Glomerular endothelial cell (primary cell): ENCODE measurements at places on chromosomes 11 and 22.
A peak's percentile ranks its signal among the peaks of the same experiment; 100 is the strongest.

DNA sequence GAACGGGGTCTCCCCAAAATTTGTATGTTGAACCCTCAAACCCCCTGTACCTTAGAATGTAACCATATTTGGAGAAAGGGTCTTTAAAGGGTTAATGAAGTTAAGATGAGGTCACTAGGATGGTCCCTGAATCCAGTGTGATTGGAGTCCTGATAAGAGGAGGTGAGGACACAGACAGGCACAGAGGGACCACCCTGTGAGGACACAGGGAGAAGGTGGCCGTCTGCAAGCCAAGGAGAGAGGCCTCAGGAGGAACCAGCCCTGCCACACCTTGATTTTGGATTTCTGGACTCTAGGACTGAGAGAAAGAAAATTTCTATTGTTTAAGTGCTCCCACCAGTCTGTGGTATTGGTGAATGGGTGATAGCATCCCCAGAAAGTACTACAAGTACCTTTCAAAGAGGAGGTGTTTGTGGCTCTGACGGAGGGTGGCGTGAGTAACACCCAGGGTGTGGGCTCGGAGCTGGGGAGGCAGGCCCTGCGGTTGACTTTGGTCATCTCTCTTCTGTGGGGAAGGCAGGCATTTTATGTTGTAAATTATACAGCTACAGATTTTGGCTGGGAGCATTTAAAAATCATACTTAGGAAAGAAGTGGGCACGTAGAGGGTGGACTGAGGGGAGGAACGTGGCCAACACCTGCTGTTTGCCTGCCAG, 13.8 kb downstream of the MRGPRF start:
- no peak for DNase-seq

- DNase-seq = peak; percentile 14
Measured at GRCh38 chr11:88886796-88887195, 179.0 kb downstream of the GRM5 start.

DNA sequence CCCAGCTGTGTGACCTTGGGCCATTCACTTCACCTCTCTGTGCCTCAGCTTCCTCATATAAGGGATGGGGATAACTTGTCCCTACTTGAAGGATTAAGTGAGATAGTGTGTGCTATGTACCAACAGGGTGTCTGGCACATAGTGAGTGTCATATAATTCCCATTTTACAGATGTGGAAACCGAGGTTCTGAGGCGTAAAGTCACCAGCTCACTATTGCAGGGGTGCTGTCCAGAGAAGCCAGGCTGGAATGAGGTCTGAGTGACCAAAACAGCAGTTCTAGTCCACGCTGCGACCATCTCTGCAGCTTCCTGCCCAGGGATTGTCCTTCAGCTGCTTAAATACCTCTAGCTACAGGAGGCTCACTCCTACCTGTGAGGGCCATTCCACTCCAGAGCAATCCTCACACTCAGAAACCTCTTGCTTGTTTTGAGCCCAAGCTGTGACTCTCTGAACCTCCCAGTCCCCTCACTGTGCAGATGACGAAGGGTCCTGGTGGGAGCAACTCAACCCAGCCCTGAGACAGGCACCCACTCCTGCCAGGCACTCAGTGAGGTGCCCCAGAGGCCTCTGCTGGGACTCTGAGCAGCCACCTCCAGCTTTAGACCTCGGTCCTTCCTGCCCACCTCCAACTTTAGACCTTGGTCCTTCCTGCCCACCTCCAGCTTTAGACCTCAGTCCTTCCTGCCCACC, 5.8 kb downstream of the MB start:
- DNase-seq = no peak

DNA sequence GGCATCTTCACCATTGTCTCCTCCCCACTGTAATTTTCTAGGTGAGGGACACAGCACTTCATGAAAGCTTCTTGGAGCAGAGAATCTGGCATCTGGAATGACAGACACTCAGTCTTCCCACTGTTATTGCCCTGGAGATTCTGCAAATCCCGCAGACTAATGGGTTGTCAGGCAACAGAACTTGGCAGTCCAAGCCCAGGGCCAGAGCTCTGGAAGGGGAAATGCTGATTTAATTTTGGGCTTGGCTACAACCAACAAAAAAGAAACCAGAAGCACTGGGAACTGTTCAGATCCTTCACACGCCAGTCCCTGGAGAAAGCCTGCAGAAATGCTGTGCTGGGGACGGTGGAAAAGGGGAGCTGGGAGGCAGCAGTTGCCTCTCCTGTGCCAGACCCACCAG, 71.5 kb upstream of the BID start:
- DNase-seq = no peak

- no peak for DNase-seq
Measured at GRCh38 chr11:125315079-125315740, 150.7 kb downstream of the PKNOX2 start.

DNA sequence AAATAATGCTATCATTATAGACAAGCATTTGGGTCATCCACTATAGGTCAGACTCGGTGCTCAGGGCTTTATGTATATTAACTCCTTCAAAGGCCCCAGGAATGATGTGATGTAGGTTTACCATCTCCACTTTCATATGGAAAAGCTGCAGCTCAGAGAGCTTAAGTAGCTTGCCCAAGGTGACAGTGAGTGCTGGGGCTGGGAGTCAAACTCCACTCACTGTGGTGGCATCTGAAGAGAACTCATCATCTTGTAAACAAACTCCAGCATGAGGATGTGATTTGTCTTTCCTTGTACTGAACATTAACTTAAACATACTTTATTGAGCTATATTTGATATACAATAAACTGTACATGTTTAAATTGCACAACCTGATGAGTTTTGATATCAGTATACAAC, 25.4 kb downstream of the TENM4 start:
- no peak for DNase-seq

- no peak for DNase-seq
Measured at GRCh38 chr11:93784935-93785360, 866 bp downstream of the MED17 start.

DNA sequence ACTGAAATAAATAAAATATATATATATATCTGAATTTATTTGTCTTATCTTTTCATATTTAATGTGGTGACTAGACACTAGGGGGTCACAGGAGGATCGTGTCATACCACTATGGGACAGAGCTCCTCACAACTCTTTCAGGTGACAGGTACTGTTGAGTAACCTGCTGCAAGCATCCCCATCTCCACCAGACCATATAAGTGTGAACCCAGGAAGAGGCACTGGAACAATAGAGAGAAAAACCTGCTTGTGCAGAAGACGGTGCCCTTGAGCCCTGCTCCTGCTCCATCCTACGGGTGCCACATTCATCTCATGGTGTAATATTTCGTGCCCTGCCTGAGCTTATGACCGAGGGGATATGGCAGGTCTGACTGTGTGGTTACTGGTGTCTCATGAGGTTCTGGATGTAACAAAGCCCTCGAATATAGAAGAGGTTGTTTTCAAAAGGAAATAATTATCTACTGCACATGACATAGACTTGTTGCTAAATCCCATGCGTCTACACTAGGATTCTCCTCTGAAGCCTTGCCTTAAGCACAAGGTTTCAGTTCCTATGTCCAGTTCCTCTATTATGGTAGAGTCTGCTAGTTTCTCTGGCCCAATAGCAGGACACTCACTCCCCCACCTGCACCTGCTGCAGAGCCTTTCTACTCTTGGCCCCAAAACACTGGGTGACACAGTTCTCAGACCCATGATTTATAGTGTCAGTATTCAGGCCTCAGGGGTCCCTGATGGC, 70.4 kb downstream of the GGTLC2 start:
- DNase-seq = no peak

- no peak for DNase-seq
Measured at GRCh38 chr11:79342686-79343085, 98.1 kb downstream of the TENM4 start.

GRCh38 chr22:48253573-48253972, 1491.1 kb downstream of the TBC1D22A start:
- no peak for DNase-seq

DNA sequence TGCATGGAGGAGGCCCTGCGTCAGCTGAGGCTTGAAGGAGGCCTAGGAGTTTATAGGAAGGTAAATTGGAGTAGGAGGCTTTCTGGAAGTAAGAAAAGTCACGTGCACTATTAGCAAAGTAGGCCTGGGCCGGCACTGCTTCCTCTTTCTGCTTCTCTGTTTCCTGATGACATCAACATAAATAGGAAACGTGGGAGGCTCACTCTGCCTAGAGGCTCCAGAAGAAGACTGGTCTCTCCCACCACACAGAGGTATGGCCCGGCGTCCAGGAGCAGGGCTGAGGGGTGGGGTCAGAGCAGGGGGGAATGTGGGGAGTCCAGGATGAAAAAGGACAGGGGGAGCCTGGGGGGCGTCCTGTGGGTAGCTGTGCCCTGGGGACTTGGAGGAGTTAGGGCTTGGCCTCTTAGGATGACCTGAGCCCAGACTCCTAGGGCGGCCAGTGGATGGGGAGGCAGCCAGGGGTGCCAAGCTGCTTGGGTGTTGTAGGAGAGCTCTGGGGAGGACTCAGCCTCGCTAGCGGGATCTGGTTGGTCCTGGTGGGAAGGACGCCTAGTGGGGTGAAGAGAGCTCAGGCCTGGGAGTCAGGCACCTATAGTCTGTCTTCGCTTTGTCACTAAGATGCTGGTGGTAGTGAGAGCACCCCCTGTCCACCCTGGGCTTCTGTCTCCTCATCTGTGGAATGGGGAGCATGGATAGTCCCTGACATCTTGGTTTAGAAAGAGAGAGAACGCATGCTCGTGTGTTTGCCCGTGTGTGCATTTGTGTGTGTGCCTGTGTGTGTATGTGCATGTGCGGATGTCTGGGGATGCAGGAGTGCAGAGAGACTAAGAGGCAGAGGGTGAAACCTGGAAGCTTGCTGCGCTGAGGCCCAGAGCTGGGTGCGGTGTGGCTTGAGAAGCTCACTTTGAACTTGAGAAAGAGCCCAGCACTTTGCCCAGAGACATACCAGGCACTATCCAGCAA, at the start of gene CSF2RB:
TSS of gene CSF2RB (plus strand) at position 202 of the 963 bp plus-strand sequence. CDS start 8,580 bp downstream, outside the sequence.
- peak; percentile 9 for DNase-seq

- DNase-seq = no peak
Measured at GRCh38 chr11:9573775-9574621, 528 bp downstream of the WEE1 start.

GRCh38 chr11:20249796-20250195, 89.5 kb upstream of the DBX1 start:
- no peak for DNase-seq

- no peak for DNase-seq
Measured at GRCh38 chr11:86196085-86196696, 48.4 kb upstream of the EED start.

- DNase-seq = no peak
Measured at GRCh38 chr11:113581713-113582112, 106.5 kb upstream of the DRD2 start.

GRCh38 chr11:108697872-108698473, 33.1 kb downstream of the DDX10 start:
- peak; percentile 47 for DNase-seq

DNA sequence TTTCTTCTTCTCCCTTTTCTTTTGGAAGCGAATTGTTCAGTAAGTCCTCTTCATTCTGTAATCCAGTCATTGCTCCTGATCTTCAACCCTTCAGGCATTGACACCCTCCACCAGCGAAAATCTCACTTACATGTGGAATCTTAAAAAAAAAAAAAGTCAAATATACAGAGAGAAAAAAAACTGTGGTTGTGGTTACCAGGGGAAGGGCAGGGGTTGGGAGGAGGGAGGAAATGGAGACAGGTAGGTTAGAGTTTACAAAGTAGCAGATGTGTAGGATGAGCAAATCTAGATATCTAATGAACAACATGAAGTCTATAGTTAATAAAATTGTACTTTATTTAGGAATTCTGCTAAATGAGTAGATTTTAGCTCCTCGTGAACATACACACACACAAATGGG, 17.7 kb upstream of the TMEM123 start:
- DNase-seq = no peak

DNA sequence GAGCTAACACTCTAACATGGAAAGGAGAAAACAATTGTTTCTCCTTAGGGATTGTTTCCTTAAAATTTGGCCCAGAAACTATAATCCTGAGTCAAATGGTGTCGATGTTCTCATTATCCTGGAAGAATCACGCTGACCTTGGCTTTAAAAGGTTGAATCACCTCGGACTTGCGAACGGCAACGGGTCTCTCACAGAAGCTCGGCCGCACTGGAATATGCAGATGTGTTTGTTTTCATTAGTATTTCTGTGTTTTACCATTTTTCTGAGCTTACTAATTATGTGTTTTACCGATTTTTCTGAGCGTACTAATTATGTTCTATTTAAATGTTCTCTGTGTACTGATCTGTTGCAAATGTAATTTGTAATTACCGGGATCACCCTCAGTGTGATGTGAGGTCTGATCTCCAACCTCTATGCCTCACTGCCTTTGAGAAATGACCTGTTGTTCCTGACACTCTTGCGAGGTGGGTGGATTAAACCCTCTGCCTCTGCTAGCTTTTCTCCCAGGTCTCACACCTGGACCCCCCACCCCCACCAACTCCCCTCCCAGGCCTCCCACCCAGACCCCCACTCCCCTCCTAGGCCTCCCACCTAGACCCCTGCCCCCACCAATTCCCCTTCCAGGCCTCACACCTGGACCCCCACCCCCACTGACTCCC, 38.3 kb upstream of the BRSK2 start:
- DNase-seq = no peak

DNA sequence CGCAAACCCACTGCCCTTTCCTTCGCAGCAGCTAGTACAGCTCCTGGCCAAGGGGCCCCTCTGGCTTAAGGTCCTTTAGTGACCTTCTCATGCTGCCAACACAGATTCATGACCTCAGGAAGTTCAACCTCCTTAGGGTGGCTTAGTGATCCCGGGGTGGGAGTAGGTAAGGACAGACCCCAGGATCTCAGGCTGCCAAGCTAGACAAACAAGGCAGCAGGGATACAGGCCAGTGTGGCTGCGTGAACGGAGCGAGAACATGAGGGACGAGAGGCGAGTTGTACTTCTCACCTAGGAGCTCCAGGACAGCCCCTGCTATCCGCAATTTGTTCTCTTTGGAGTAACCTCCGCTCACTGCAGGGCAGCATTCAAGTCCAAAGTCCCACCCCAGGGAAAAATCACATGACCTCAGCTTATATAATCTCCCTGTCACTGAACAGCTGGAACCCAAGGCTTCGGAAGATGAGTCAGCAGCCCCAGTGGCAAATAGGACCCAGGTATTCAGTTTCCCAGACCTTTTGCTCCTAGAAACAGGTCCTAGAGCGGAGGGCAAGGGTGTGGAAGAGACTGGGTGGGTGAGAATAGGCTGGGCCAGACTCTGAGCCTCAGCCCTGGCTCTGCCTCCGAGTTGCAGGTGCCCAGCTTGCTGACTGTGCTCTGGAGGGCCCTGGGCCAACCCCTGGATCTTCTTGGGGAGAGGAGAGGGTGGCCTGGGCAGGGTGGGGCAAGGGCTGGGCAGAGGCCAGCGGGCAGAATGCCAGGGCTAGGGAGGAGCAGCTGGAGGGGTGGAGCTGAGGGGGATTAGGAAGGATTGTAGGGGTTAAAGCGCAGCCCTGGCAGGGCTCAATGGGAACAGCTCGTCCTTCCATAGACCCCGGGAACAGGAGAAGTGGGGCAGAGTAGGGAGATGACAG, 13.1 kb downstream of the USP2 start:
- DNase-seq = no peak

DNA sequence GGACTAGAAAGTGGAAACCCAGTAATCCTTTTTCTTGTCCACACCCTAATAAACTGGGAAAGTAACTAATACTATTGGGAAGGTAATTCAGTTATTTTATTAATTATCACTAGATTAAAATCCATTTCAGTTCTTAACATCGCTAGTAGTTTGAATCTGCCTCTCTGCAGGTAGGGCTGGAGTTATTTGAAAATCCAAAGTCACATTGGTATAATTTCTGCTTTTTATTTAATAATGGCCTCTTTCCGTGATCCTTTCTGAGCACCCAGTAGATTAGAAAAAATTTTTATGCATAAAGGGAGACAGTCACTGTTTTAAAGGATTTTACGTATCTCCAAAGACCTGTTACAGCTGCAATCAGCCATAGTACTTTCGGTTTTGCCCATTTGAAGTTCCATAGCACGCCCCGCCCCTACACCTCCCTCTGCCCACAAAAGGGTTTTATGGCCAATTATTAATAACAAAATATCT, 605 bp upstream of the COPB1 start:
- peak; percentile 27 for DNase-seq
